ENCODE measurements at places on chromosomes 7 and 10.

DNA sequence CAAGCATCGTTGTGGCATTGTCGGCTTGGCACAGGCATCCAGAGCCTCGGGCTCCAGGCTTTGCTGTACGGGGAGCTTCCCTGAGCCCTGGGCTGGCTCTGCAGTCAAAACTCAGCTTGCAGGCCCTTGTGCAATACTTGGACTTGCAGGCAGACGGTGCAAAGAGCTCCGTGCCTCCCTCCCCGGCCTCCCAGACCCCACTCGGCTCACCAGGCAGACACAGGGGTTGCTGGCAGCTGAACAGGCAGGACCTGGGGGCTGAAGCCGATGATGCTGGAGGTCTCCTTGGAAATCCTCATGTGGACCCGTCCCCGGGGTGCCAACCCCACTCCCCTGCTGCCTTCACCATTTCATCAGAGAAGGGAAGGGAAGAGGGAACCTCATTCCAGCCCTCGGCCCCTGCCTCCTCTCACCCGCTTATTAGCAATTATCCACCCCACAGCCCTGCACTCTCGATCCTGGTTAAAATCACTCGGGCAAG lies 59.6 kb upstream of the GNA12 start:
- no peak for DNase-seq

DNA sequence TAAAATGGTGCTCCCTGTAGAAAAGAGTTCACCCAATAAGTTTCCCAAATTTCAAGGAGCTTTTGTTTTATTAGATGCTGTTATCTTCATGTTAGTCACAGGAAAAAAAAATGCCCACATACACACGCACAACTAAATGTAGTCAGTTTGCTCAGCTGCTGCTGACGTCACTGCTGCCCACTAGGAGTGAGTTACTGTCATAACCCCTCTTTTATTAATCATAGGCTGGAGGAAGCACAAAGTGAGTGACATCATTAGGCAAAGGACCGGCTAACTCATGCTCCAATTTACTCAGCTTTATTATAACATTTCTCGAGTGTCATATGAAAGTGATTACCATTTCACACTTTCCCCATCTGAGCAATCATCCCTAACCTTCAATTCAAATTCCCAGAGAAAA lies 6.7 kb upstream of the INHBA start:
- DNase-seq = no peak

- DNase-seq = no peak
Observed at GRCh38 chr7:40306596-40306995, 171.8 kb downstream of the SUGCT start.

DNA sequence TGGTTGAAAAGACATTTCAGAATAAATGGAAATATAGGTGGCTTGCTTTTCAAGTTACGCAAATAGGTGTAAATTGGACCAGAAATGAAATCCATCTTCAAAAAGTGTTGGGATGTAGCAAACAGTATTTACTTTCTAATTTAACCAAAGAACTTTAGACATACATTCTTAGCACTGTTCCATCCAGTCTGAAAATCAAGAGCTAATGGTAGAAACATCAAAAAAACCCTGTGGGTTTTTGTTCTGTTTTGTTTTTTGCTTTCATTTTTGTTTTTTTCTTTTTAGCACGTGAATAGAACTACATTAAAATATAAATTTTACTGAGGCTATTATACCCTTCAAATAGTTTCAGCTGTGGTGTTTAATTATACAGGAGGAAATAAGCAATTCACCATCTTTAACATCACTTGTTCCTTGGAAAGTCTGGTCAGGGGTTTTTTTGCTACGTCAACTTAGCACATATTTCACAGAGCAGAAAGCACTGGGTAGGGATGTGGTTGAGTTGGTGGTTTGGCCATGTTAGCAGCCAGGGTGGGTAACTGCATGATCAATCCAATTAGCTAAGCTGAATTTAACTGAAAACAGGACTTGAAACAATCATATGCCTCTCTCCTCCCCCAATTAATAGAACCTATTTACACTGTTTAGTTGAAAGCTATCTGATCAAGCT lies 275.4 kb upstream of the PFKP start:
- no peak for DNase-seq

- no peak for DNase-seq
Observed at GRCh38 chr10:3486346-3487065, 298.5 kb downstream of the KLF6 start.

- peak; percentile 43 for DNase-seq
Observed at GRCh38 chr7:117750612-117751563, 122.4 kb downstream of the CTTNBP2 start.

DNA sequence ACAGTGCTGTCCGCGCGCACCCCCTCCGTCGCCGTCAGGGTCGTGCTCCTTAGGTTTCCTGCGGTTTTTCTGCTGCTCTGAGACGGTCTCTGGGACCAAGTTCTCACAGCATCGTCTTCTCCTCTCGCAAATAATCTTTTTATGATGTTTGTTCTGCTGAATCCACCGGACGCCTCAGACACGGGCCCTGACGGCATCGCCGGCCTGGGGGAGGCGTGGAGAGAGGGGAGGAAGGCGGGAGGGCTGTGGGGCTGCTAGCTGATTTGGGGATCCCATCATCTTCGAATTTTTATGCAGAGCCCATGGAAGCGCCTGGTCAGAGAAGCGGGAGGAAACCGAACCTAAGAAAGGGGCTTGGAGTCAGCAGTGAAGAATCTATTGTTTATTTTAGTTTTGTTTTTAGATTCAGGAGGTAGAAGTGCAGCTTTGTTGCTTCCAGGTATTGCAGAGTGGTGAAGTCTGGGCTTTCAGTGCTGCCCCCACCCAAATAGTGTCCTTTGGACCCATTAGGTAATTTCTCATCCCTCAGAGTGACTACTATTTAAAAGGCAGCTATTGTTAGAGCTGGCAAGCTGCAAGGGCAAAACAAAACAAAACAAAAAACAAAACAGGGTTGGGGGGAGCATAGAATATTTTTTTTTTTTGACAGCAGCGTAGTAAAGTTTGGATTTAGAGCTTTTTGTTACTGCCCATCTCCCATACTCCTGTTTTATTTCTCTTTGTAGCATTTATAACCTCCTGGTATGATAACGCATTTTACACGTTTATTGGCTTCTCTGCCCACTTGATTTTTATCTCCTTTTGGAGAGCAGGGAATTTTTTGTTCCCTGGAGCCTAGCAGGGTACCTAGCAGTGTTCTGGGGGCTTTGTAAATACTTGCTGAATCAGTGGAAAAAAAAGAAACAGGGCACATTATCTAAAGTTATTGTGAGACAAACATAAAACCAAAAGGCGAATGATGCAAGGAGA lies 92.6 kb downstream of the SPAG6 start:
- no peak for DNase-seq

- peak; percentile 62 for DNase-seq
Observed at GRCh38 chr7:81447351-81447952, 322.4 kb downstream of the HGF start.

DNA sequence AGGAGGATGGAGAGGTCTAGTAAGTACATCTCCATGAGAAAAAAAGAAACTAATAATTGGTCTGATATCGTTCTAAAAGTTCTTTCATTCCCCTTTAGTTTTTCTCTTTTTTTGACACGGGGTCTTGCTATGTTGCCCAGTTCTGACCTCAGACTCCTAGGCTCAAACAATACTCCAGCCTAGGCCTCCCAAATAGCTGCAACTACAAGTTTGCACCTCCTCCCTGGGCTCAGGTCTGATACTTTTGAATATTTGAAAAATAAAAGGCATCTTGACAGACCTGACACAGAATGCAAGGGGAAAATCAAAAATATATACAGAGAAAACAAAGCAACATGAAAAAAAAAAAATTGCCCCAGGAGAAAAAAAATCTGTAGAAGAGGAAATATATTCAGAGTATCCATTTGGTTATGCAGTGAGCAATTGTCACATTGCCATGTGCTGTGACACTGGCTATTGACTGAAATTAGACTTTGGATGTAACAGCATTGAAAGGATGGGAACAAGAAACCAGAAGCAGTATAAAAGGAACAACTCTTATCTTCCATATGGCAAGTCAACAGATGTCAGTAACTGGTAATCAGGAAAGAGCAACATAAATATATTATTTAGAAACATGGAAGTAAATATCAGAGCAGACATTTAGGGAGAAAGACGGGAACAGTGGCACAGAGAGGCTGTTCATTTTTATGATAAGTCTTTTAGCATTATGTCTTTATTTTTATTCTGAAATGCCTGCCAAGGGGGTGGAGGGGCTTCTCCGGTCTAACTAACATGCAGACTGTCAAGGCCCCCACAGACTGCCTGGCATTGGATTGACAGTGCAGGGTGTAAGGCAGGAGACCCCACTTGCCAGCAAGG lies 408.4 kb downstream of the PARD3 start:
- DNase-seq = no peak

DNA sequence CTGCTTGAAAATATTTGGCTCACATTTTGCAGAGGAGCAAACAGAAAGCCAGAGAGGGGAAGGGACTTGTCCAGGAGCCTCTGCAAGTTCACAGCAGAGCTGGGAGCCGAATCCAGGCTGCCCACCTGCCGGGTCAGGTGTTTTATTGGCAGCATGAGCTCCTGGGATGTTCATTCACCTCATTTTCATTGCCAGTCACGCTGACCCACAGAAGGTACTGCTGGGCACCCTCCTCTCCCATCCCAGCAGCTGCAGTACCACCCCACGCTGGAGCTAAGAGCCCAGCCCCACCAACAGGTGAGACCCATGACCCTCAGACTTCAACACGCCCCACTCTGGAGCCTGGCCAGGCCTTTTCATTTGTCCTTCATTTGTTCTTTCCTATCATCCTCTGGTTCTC lies 102.7 kb downstream of the GRID1 start:
- DNase-seq = no peak

DNA sequence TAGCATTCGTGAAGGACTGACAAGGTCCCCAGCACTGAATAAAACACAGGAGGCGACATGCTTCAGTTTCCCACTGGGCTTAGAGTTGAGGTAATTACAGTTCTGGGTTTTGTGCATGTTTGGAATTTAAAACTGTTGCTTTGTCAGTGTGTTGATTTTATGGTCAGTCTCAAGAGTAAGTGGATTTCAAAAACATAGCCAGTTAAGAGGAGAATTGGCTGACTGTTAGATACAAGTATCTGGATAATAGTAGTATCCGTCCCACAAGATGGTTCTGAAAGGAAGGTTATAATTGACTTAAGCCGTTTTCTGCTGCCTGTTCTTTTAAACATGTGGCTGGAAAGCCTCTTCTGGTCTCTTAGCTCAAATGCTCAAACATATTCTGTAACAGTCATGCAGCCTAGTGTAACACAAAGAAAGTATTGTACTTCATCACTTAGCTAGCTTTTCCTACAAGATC lies 170.9 kb downstream of the POLR1F start:
- DNase-seq = no peak

DNA sequence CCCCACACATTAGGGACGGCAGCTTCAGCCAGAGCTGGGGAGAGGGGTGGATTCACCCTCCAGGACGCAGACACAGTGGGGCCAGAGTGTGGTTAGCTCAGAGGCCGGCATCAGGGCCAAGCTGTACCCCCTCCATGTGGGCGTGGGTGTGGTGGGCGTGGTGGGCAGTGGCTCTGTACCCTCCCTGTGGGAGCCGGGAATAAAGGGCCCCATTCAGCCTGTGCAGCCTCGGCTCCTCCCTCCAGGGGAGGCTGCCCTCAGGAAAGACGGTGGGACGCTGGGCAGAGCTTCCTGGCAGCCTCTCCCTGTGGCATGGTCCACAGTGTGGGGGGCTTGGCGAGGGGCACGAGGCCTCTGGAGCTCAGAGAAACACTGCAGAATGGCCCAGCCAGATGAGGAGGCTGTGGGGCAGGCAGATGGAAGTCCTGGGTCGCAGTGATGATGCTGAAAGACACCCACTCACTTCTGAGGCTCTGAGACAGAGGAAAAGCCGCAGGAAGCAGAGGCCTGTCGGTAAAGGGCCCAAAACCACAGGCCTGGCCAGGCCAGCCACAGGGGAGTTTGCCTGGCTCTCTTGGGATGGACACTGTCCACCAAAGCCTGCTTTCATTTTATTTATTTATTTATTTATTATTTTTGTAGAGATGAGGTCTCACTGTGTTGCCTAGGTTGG lies 108.0 kb downstream of the SH3PXD2A start:
- DNase-seq = no peak

DNA sequence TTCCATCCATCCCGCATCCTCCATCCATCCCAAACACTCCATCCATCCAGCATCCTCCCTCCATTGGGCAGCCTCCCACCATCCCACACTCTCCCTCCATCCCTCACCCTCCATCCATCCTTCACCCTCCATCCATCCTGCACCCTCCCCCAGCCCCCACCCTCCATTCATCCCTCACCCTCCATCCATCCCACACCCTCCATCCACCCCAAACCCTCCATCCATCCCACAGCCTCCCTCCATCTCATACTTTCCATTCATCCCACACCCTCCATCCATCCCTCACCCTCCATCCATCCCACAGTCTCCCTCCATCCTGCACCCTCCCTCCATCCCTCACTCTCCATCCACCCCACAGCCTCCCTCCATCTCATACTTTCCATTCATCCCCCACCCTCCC lies 60.4 kb downstream of the FOXI2 start:
- no peak for DNase-seq

DNA sequence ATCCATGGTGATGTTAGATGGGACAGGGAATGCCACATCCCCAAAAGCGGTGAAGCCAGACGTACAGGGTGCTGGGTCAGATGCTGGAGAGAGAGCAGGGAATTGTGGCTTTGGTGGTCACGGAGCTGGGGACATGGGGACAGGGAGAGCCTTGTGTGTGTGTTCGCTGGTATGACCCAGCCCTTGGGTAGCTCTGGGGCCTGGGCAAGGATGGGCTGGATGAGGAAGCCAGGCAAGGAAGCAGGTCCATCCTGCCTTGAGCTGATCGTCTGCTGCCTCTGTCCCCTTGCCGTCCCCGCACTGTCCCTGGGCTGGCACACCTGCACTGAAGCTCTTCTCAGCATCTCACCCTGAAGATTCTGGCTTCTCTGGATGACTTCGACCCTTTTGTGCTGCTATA lies 15.4 kb upstream of the CLDN4 start:
- no peak for DNase-seq

GRCh38 chr10:21053953-21054690 lies 157.0 kb upstream of the NEBL start:
- no peak for DNase-seq

DNA sequence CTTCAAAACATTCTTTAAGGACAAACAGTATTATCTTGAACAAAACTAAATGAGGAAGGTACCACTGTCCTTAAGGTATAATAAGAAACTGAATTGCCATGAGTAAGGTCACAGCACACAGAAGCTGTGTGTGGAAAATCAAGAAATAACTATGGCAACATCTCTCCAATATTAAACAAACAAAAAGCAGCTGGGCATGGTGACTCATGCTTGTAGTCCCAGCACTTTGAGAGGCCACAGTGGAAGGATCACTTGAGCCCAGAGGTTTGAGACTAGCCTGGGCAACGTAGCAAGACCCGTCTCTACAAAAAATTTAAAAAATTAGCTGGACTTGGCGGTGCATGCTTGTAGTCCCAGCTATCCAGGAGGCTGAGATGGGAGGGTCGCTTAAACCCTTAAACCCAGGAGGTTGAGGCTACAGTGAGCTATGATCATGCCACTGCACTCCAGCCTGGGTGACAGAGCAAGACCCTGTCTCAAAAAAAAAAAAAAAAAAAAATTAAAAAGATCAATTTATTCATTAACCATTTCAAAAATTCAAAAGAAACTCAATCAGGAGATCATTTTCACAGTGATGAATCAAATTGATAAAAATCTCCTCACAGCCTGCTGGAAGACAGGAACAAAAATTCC lies 195.4 kb downstream of the SKIDA1 start:
- no peak for DNase-seq
